ENCODE measurements at places on chromosomes 16 and 17. TPM values are rescaled to one million over a fixed set of nuclear protein-coding genes. Genes with fewer than 3 reads are reported as not detected.
A peak's percentile ranks its signal among the peaks of the same experiment; 100 is the strongest.

DNA sequence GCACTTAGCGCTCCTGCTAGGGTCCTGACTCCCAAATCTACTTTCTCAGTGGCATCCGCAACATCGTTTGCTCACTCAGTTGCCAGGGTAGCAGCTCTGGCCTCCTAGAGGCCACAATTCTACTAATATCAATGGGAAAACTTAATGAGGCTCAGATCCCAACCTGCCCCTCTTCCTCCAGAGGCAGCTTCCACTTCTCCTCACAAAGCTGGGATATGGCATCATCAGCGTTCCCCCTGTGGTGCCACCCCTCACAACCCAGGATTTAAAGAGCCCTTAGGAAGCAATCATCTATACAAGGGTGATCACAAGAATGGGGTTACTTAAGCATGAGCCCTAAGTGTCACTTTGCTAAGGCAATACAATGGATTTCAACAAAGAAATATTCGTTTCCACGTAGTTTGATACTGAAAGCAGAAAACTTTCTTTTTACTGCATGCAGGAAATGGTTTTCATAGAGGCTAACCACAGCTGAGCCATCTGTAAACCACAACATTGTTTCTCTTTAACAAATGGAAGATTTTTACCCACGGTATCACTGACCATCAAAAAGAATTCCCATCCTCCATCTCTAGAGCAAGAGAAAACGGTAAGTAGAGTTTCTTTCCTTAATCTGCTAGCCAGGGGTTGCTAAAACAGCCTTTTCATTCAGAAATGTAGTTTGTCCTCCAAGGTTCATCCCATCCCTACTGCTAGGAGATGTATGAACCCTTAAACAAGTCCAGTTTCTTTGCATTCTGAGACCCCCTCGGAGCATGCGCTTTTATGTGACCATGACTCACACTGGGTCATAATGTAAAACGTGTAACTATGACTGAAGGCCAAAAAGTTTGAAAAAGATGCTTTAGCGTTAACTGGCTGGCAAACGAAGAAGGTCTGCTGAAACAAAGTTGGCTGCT is 68.3 kb upstream of the BCAR1 start:
- H3K36me3 ChIP-seq: no peaks in the 10 kb centered on the region
- H3K27me3 ChIP-seq: peaks cover 45% of the 10 kb centered on the region
- DNase-seq: no peak
- H3K4me1 ChIP-seq: peaks cover 20% of the 10 kb centered on the region

Gene MT4
- not detected for total RNA-seq

- H3K4me1 ChIP-seq: peaks cover 58% of the 10 kb centered on the region
- no peak for DNase-seq
- H3K27ac ChIP-seq: no peak overlapping the region
- peaks cover 62% of the 10 kb centered on the region for H3K27me3 ChIP-seq
- H3K4me3 ChIP-seq: no peak overlapping the region
- H3K36me3 ChIP-seq: no peaks in the 10 kb centered on the region
Observed at GRCh38 chr17:61400066-61400716, 548 bp downstream of the TBX2 start.

- H3K27ac ChIP-seq: peak overlapping the region; percentile 99
- H3K4me3 ChIP-seq: peak overlapping the region; percentile 55
- peak; percentile 90 for DNase-seq
Observed at GRCh38 chr16:22188595-22189442, 17.3 kb upstream of the EEF2K start.

Measured in natural killer cell (primary cell).